Common myeloid progenitor, CD34-positive (primary cell): ENCODE measurements at places on chromosomes 1 and 21.

- no peak for DNase-seq
Measured at GRCh38 chr1:46772571-46772970, 26.3 kb upstream of the CYP4B1 start.

DNA sequence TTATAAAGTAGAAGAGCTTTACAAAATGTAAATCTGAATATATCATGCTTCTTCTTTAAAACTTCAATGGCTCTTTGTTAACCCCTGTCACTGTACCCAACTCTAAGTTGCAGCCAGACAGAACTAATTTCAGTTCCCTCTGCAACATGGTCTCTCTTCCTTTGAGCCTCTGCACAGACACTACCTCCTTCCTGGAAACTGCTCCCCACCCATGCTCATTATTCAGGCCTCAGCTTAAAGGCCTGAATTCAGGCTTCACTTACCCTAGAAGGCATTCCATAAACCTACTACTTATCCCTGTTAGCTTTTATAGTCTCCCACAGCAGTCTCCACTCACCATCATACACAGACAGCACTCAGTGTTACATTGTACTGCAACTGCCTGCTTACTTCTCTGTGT lies 2.6 kb upstream of the EEIG2 start:
- no peak for DNase-seq

DNA sequence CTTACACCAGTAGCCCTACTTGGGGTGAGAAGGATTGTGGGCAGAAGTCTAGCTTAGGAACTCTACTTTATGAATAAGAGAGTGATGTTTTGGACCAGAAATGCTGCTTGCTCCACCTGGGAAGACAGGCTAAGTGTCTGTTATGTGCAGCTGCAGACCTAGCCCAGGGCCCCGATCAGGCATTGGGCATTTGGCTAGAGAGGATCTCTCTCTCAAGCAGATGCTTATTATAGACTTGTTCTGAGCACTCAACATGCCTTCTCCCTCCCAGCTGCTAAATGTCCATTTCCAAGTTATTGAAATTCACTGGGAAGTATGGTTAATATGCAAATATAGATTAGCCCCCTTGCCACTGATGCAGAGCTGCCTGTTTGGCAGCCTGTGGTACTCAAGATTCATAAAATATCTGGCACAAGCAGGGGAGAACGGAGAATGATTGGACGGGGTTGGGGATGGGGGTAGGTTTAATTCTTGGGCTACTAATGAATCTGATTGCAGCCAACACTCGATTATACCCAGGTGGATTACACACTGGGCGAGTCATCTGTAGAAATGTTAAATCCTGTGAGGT lies 115.9 kb downstream of the KCND3 start:
- DNase-seq, result no peak

GRCh38 chr1:75067975-75068374 lies 66.2 kb upstream of the LHX8 start:
- DNase-seq, result no peak

DNA sequence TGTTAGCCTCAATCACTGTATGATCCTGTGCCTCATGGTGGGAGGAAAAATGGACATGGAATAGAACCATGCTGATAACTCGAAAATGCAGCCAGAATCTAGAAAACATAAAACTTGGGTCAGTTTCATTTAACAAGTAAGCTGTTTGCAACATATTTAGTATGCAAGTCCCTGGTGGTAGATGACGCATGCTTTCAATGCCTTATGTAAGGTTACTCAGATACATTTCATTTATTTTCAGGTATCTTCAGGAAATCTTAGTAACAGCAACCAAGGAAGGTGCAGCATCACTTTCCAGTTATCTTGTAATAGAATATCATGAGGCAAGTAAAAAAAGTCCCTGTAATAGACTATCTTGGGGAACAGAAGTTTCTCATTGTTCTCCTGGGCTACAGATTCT lies 92.9 kb downstream of the RYR2 start:
- no peak for DNase-seq

- no peak for DNase-seq
Measured at GRCh38 chr1:204376919-204377799, 17.4 kb upstream of the PLEKHA6 start.

DNA sequence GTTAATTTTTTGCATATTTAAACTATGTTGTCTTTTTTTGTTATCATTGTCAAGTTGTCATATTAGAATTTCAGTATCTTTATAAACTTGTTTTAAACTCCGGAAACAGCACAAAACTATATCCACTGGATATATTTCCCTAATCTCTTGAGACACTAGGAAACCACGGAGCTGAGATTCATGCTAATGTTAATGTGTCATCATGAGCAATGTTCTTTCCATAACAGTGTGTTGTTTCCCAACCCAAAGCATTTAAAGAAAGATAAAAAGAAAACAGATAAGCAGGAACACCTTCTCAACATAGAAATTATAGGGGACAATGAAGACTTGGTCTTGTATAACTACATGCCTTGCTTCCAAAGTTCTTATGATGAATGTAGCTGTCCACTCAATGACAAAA lies 626.2 kb upstream of the TMPRSS15 start:
- DNase-seq, result no peak

DNA sequence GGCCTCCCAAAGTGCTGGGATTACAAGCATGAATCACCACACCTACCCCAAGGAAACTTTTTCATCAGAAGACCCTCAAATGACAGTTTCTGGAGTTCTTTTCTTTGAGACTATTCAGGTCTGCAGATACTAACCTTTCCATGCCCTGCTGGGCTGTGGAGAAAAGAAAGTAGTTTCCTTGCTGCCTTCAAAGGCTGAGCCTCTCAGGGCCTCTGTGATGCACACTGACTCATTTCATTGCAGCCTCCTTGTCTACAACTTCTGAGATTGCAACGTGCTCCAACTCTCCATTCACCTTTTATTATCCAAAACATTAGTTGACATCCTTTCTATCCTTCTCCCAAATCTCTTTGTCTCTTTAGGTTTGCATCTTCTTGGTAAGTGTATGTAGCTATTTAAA lies 8.8 kb upstream of the SAMSN1 start:
- DNase-seq, result no peak

DNA sequence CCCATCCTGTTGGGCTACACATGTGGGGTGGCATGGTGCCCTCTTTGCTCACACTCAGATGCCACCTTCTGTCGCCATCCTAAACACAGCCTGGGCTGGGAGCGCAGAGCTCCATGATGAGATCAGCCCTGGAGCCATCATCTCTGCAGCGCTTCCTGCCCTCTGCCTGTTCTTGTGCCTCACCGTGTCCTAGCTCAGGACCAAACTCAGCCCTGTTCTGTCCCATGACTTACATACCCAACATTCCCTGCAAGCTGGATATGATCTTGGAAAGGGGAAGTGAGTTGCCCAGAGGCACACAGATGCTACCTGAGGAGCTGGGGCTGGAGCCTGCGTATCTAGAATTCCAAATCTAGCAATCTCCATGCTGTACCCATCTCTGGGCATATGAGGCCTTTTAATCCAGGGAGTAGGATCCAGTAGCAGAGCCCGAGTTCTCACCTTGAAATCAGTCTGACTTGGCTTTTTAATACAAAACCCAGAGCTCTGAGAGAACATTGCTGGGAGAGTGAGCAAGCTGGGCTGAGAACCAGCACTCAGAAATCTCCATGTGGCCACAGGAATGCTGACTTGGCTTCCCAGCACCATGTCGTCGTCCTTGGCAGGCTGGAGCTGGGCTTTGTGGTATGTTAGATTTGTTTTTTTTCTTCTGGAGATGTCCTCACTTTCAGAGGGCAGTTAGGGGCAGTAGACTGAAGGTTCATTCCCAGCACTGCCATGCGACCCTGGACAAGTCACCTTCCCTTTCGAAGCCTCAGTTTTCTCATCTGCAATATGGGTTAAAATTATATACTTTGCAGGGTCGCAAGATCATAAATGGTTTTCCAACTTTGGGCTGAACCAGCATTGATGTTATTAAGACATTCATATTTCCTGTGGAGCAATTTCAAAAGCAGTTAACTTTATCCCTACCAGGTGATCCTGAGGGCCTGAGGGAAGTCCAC lies 2.6 kb downstream of the ALPL start:
- no peak for DNase-seq

DNA sequence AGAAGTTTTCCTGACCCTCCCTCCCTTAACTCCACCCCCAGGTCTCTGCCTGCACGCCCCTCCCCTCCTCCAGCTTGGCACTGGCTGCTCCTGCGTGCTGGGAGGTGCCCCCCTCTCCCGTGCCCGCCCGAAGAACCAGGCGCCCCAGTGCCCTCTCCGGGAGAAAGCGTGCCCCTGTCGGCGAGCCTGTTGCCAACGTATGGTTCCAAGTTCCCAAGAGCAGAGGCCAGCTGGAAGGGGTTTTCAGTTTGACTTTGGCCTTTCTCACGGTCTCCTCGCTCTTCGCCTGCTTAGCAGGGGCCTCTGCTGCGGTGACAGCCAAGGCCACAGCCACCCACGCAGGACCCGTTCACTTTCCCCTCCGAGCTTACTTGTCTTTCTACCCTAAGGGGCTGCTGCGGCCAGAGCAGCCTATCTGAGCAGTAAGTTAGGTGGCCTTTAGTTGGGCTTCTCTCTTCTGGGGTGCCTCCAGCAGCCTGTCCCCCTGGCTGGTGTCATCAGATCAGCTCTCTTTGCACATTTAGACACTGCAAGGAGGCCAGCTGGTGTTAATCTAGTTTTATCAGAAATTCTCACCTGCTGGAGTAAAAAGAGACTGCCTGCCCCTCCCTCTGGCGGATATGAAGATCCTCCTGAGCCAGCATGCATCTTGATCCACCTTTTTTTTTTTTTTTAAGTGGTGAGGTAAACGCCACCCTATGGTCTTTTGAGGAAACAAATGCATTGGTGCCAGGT lies 1.5 kb downstream of the STUM start:
- peak; percentile 53 for DNase-seq

DNA sequence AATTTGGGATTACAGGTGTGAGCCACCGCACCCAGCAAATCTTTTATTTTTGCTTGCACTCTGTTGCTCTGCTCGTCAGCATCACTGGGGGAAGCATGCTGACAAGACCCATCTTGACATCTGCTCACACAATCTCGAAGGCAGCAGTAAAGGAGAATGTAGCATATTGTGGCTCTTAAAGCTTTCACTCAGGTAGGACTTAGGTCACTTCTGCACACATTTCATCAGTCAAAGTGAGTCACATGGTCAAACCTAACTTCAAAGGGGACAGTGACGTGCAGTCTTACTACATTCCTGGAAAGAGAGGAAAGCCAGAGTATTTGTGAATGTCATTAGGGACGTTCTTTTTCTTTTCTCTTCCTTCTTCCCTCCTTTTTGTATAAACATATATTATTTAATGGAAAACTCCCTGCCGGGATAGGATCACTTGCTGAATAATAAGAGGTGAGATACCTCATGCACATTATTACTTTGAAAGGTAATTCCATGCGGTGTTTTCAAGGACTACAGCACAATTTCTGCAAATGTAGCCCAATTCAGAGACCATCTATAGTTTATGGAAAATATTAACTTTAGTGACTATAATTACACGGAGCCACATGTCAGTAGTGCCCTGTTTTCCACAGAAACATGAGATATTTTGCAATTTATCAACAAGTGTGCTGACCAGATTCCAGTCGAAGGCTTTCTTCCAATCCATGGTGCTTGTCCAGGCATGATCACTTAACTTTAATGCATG lies 19.3 kb upstream of the ACBD6 start:
- no peak for DNase-seq

DNA sequence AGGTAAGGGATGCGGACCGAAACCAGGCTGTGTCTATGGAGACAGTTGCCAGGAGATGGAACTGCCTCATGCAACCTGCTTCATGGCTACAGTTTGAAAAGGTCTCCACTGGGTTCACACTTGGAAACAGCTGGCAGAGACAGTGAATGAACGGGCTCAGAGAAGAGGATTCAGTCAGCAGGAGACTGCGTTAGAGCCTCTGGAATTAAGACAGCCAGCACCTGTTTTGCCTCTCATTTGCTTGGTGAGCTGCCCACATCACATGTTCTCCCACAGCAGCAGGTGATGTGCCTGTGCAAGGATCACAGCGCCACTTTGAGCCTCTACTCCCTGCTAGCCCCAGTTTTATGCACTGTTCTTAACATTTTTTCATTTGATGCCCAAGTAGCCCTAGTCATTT lies 321.0 kb downstream of the PLPP3 start:
- DNase-seq, result no peak

DNA sequence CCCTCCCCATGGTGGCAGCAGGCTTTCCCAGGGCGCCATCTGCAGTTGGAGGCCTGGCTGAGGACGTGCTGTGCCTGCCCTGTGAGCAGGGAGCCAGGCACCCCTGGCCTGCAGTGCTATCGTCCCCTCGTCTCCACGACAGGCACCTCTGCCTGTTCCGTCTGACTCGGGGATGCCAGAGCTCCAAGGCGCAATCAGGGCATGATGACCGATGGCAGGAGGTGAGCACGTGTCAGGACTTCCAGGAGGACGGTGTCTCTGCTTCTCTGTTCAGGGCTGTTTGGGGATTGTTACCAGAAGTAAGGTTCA lies 125.2 kb downstream of the PCBP3 start:
- DNase-seq, result no peak

- no peak for DNase-seq
Measured at GRCh38 chr21:39161064-39161463, 22.2 kb downstream of the PSMG1 start.

DNA sequence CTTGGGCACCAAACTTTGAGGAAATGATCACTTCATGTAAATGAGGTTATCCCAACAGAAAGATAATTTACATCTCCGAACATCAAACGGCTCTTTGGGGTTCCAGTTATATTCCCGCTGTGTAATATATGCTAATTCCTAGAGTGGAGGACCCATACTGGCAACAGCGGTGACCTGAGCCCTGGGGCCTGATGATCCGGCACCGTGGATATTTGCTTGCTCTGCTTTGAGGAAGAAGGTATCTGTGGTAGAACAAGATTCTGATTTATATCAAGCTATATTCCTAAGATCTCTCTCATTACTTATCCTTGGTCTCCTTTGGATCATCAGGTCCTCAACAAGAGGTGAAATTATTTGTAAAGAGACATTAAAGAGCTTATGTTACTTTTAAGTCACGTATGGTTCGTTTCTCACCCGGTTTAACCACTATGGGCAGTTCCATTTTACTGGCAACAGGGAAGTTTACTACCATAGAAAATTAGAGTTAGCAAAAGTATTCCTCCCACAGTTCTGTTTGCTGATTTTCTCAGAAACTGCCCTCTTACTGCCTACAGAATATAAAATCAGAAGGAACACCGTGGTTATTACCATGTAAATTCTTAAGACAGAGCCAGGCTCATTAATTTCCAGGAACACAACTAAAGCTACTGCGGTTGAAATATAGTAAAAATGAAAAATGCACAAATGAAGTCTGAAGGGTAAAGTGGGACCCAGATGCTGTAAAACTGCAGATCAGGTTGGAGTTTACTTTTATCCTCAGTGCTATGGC lies 56.7 kb downstream of the MRPL39 start:
- DNase-seq, result no peak

DNA sequence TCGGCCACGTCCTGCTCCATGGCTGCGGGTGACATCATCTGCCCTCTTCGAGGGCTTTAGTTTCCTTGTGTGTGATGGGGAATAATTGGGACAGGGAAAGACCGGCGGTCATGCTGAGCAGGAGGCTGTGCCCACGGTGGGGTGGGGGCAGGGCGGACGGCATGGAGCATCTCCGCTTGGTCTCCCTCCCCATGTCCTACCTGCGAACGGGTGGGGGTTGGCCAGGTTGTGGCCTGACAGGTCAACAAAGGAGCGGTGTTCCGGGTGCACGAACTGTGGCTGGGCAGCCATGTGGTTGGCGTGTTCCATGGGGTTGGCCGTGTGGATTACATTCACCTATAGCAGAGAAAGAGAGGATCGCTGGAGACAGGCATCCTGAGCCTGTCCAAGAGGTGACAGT lies 80.0 kb downstream of the PIK3CD start:
- no peak for DNase-seq
